Mammary epithelial cell (primary cell): ENCODE measurements at places on chromosomes 12 and 14. TPM values are rescaled to one million over a fixed set of nuclear protein-coding genes. Genes with fewer than 3 reads are reported as not detected.
A peak's percentile ranks its signal among the peaks of the same experiment; 100 is the strongest.

DNA sequence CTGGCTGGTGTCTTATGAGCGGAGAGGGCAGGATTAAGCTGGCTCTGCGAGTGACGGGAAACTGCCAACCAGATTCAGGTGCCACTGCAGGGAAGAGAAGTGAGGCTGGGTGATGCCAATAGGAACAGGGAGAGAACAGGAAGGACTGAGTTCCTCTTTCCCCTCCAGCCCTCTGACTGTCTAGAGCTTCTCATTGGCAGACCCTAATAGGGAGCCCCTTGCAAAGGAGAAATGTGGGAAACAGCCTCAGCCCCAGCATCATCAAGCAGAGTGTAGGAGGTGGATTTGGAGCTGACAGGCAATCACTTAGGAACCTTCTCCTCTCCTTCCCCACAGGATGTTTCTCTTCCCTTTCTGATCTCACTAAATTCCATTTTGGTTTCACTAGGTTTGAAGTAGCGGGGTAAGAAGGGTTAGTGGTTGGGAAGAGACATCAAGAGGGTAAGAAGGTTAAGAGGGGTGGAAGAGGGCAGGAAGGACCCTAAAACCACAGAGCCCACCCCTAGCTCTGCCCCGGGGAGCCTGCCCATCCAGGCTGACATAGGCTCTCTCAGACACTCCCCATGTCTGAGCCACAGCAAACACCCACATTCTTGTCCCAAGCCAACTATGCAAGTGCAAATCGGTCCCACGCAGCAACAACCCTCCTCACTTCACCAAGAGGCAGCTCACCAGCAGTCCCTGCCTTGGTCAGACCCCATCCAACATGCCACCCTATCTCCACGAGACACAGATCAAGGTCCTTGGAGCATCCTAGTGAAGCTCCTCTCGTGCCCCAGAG lies 111.1 kb downstream of the STAB2 start:
- DNase-seq: no peak

DNA sequence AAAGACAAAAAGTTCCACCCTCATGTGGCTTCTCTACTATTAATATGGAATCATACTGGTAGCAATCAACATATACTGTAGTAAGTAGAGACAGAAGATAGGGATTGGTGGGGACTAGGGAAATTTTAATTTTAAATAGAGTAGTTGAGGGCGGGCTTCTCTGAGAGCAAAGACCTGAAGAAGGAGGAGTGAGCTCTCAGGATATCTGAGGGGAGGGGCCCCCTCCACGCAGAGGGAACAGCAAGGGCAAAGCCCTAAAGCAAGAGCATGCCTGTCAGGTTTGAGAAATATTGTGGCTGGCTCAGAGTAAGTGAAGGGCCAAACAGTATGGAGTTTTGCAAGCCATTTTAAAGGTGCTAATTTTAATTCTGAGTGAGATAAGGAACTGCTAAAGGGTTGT lies 64.3 kb downstream of the PCNX1 start:
- DNase-seq: no peak

DNA sequence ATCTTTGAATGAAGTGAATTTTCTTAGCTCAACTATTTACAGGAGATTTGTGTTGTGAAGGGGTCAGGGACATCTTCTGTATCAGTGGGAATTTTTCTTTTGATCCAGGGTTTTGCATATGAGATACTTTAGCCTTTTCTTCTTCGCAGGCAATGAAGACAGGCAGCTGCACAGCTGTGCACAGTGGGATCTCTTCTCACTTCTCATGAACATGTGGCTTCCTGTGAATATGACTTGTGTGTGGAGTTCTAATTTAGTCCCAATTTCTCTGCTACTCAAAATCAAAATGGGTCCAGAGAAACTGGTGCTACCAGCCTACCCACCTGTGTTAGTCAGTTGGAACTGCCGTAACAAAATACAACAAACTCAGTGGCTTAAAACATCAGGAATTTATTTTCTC lies 37.8 kb downstream of the ARF6 start:
- DNase-seq: no peak

The KRT78 gene
- total RNA-seq: not detected in 2 replicates

GRCh38 chr14:73457041-73457923 lies 1.1 kb downstream of the NUMB start:
- peak; percentile 78 for DNase-seq

GRCh38 chr14:80699861-80700260 lies 241.7 kb downstream of the CEP128 start:
- no peak for DNase-seq

DNA sequence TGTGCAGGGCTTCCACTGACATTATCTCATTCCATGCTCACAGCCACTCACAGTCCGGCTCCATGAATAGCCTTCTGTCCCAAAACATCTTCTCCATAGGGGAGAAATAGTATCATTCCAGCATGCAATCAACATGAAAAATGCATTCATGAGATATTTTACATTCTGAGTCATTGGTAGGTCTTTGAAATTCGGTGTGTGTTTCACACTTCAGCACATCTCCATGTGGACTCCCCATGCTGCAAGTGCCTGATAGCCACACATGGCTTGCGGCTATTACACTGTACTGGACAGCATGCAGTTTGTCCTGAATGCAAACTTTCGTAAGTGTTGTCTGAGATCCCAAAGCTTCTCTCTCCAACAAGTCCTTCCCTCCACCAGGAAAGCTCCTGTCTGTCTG lies 449.3 kb downstream of the MED13L start:
- no peak for DNase-seq

- DNase-seq: no peak
These were observed 13.1 kb upstream of the CIPC start for GRCh38 chr14:77084985-77085384.

The TSPAN19 gene
- total RNA-seq: 0.67 TPM

- DNase-seq: no peak
These were observed 264.0 kb upstream of the GRIP1 start for GRCh38 chr12:66942741-66943465.

GRCh38 chr12:30896461-30896860 lies 30.1 kb upstream of the TSPAN11 start:
- no peak for DNase-seq

- DNase-seq: peak; percentile 42
These were observed at the start of gene DYRK4 for GRCh38 chr12:4562034-4562657. TSS of gene DYRK4 (plus strand) at chr12:4562208. CDS start at chr12:4562246, 38 bp downstream.

The TMEM30B gene
- total RNA-seq: 25.9 and 33.7 TPM in 2 replicates

DNA sequence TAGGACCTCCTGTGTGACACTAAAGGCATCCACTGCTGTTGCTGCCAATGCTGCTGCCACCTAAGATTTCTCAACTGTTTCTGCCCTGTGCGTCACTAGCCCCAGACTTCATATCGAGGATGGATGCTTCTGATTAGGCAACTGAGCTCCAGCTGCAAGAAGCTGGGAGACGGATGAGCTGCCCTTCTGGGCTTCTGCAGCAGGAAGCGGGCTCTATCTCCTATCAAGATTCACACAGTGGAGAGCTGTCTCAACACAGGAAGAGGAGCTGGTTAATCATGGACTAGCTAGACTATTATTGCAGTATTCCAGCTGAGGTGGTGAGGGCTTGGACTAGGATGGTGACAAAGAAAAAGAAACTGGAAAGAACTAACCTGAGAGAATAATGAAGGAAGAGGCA lies 59.2 kb upstream of the PELI2 start:
- no peak for DNase-seq

DNA sequence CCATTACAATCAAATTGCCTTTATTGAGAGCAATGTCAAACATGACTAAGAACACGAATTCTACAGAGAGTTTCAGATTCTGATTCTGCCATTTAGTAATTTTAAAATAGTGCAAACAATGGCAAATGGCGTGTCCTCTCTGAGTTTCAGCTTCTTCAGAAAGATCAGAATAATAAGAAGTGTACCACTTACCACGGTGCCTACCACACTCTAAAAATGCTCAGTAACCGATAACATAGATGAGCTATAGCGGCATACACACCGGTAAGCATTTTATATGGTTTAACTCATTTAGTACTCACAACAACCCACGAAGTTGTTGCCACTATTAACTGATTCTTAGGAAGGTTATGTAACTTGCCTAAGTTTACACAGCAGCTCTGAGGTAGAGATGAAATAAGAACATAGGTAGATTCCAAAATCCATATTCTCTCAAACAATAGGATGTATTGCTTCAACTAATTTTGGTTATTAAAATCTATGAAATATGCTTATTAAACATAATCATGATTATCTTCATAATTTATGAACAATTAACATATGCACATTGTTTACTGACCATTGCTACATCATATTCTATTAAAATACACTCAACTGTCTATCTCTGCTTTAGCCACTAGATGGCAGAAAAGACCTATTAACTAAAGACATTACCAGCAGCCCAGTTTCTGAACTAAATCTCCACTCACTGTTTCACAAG lies 38.3 kb downstream of the SLC6A15 start:
- peak; percentile 42 for DNase-seq

The ATF1 gene
- 33.8 and 50.0 TPM in 2 replicates for total RNA-seq

GRCh38 chr12:34401659-34402227 lies 379.4 kb downstream of the ALG10 start:
- DNase-seq: no peak

The LYSET gene
- total RNA-seq: 10.5 TPM

The GALNT4 gene
- 12.3 TPM for total RNA-seq
